Stimulated activated CD8-positive, alpha-beta memory T cell treated with anti-CD3 and anti-CD28 coated beads, Interleukin-7, amount 100 ng/mL, for 1 hour (primary cell): ENCODE measurements at places on chromosomes 6 and 20.

DNA sequence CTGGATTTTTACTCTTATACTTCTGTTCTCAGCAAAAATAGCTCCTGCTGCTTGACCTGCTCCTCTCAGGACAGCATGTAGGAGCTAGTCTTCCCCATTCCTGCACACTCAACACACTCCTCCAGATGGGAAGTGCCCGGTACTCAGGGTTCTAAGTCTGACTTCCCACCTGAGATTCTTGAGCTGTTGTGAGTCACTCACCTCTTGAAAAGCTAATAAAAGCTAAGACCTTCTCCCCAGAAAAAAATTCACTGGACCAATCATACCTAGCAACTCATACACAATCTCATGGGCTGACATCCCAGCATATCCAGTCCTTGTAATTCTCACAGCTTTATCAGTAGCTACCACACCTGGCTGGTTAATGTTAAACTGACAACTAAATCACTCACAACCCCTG, 53.5 kb downstream of the TRPC4AP start:
- DNase-seq, result no peak

DNA sequence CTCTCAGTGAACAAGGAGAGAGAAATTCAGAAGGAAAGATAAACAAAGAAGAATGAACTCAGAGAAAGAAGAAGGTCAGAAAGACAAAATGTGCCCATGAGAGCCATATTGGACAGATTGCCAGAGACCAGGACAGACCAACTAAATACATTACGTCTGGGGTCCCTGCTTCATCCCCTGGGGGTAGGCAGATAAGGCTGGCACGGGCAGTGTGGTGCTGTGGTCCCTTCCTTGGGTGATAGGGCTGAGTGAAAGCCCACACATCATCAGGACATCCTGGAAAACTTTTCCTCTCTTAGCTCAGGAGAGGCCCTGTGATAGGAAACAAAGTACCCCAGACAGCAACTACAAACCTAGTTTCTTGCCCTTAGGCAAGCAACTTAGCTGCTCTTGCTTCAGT, 13.2 kb upstream of the ARMC12 start:
- DNase-seq, result no peak

- no peak for DNase-seq
Observed at GRCh38 chr6:20640181-20640580, 105.9 kb downstream of the CDKAL1 start.

DNA sequence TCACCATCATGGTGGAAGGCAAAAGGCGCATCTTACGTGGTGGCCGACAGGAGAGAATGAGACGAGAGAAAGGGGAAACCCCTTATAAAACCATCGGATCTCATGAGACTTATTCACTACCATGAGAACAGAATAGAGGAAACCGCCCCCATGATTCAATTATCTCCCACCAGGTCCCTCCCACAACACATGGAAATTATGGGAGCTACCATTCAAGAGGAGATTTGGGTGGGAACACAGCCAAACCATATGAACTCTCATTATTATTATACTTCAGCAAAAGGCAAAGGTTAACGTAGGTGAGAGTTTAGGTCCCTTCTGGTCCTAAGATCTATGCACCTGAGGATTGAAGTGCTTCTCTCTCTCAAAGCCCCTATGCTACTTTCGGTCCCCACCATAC, 2.4 kb upstream of the PFDN4 start:
- no peak for DNase-seq

DNA sequence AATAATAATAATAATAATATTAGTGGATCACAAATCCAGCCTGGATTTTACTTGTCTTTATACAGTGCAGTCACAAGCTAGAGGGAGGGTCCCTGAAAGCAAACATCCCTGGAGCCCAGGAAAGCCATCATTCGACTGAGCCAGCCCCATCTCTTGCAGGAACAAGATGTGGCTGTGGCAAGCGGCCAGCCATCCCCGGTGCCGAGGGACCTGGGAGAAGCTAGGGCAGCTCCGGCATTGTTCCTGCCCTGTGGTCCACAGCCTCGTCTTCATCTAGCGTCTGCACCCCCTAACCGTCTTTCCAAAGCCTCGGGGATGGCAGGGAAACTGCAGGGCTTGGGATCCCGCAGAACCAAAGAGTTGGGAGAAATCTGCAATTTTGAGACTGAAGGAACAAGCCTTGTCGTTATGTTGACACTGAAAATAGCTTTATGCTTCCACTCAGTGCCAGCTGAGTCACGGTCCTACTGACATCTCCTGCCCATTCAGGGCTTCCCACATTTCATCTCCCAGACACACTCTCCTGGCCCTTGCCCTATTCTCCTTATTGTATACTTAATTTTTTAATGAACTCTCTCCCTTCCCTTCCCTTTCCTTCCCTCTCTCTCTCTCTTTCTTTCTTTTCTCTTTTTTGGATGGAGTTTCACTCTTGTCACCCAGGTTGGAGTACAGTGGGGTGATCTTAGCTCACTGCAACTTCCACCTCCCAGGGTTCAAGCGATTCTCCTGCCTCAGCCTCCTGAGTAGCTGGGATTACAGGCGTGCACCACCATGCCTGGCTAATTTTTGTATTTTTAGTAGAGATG, 62.5 kb upstream of the ZNFX1 start:
- DNase-seq, result no peak

- DNase-seq, result no peak
Observed at GRCh38 chr6:52053038-52053695, 34.2 kb downstream of the PKHD1 start.

- no peak for DNase-seq
Observed at GRCh38 chr20:35595901-35596300, 19.7 kb upstream of the SPAG4 start.
